ENCODE measurements at places on chromosomes 11 and 22.

GRCh38 chr22:35781898-35782297, 64.2 kb downstream of the APOL5 start:
- DNase-seq, result no peak

GRCh38 chr11:116888024-116888423, 50.6 kb upstream of the APOA1 start:
- DNase-seq, result no peak

GRCh38 chr11:126307706-126308105, 3.8 kb downstream of the DCPS start:
- DNase-seq, result no peak

GRCh38 chr11:38384568-38384967, 1786.5 kb upstream of the RAG2 start:
- DNase-seq, result no peak

GRCh38 chr11:17469998-17470397, 6.6 kb downstream of the ABCC8 start:
- DNase-seq, result no peak

DNA sequence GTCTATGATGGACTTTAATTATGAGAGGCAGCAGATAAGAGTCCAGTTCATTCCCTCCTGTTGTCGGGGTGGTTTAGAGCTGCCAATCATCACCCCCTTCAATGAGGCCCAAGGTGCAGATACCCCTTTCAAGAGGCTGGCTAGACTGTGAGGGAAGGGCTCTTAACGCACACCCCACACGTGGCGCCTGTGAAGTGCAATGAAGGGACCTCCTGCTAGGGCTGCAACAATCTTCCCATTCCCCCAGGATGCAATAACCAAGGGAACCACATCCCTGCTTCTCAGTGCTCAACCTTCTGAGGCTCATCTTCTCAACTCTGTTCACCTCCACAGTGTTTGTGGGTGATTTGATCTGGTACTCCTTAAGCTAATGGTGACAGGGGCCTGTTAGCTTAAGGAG, 19.0 kb downstream of the TENM4 start:
- no peak for DNase-seq

DNA sequence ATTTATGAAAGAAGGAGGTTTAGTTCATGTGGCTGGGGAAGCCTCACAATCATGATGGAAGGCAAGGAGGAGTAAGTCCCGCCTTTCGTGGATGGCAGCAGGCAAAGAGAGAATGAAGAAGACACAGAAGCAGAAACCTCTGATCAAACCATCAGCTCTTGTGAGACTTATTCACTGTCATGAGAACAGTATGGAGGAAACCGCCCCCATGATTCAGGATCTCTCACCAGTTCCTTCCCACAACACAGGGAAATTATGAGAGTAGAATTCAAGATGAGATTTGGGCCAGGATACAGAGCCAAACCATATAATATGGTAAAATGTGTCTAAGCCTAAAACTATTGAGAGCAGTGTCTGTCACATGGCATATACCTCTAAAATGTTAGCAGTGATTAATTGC, 503.8 kb upstream of the CCDC179 start:
- DNase-seq, result no peak

DNA sequence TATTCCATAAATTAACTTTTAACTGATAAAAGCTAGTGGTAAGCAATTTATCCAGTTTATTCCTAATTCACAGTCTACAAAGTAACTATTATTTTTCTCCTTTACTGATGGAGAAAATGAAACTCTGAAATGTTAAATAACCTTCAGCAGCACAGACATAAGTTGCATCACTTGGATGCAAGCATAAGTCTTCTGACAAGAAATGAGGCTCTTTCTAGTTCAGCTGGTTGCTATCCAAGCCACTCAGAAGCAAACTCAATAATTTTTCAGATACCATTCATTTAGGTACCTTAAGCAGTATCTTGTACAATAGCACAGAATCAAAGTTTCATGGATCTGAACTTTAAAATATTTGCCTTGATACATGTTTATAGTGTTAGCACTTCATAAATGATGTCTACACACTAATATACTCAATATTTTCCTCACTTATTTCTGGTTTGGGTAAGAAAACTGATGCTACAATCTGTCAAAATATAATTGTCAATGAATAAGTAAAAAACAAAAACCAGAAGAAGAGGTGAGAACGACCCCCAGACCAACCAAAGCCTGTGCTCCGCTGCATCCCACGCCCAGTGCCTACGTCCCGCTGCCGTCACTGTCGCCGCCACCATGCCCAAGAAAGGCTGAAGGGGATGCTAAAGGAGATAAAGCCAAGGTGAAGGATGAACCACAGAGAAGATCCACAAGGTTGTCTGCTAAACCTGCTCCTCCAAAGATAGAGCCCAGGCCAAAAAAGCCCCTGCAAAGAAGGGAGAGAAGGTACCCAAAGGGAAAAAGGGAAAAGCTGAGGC, 18.1 kb downstream of the FAM168A start:
- no peak for DNase-seq

DNA sequence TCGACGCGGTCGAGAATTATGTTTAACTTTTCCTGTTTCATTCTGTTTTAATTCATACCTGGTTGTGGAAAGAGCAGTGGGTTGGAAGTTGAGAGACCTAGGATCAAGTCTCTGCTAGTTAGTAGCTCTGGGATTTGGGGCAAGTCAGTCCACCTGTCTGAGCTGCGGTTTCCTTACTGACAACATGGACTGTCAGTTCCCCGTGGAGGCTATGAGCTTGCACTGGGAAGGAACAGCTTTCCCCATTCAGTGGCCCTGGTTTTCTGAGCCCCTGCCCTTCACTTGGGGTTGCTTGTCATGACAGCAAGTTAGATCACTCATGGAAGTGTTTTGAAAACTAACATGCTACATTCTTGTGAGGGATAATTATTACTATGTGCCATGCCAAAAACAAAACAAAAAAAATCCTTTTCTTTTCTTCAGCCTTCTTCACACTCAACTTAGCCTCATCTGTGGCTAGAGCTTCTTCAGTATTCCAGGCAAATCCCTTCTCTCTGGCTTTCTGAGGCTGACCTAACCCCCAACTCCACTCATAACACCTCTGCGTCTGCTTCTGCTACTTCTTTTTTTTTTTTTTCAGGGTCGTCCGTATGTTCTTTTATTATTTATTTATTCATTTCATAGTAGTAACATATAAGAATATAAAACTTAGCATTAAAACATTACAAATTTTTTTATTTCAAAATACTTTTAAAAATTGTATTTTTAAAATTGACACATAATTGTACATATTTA, 43.0 kb upstream of the ZBED5 start:
- peak; percentile 2 for DNase-seq

GRCh38 chr11:120573756-120574354, 62.3 kb downstream of the GRIK4 start:
- no peak for DNase-seq
